ENCODE measurements at places on chromosomes 7 and 10.

GRCh38 chr10:6840201-6840691, 260.2 kb upstream of the PRKCQ start:
- no peak for DNase-seq

GRCh38 chr10:31467791-31468535, 148.9 kb downstream of the ZEB1 start:
- no peak for DNase-seq

DNA sequence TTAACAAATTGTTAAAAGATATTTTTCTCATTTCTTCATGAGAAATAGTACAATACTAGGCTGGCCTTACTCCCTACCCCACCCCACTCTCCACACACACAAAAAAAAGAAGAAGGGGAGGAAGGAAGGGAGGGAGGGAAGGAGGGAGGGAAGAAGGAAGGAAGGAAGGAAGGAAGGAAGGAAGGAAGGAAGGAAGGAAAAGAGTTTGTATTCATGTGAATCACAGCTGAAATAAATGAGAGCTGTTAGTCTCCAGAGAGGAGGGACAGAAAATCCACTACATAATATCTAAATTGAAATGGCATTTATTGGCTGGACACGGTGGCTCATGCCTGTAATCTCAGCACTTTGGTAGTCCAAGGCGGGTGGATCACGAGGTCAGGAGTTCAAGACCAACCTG, 57.8 kb downstream of the SEMA3A start:
- DNase-seq, result no peak

- no peak for DNase-seq
Measured at GRCh38 chr7:3393862-3394261, 92.8 kb downstream of the SDK1 start.

DNA sequence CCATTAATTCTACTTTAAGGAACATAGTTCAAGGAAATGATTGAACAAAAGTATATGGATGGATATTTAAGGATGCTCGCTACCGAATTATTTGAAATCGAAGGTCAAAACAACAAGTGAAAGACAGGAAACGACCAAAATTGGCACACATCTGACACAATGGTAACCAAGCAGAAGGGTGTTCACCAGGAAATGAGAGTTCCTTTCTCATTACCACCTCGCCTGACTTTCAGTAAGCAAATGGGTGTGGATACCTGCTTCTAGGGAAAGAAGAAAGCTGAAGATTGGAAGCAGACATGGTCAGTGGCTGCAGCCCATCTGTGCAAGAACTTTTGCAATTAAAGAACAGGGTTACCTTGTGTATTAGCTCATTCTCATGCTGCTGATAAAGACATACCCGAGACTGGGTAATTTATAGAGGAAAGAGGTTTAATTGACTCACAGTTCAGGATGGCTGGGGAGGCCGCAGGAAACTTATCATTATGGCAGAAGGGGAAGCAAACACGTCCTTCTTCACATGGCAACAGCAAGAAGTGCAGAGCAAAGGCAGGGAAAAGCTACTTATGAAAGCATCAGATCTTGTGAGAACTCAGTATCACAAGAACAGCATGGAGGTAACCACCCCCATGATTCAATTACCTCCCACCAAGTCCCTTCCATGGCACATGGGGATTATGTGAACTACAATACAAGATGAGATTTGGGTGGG, 6.2 kb upstream of the TMEM273 start:
- DNase-seq, result no peak

- DNase-seq, result no peak
Measured at GRCh38 chr7:68065581-68065980, 1068.9 kb downstream of the TYW1 start.

DNA sequence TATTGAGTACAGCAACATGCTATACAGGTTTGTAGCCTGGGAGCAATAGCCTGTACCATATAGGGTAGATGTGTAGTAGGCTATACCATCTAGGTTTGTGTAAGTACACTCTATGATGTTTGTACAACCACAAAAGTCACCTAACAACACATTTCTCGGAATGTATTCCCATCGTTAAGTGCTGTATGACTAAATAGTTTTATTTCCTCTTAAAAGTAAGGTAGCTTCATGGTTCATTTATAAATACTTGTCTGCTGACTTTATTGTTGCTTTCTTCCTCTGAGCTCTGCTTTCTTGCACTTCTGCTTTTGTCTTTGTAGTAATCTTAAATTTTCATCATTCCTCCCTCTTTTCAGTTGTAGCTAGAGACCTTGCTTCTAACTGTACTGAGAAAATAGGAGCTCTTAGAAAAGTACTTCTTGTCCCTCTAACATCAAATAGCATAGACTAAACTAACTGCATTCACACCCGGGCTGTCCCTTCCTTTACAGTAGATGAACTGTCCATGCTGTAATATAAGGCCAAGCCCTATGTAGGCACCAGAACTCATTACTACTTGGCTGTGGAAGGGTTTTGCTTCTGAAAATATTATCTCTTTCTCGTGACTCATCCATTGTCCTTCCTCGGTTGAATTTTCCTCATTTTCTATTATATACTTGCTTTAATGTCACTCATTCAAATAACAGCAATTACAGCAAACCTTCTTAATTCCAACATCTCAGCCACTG, 55.4 kb upstream of the FAM3C start:
- no peak for DNase-seq

GRCh38 chr7:1946025-1946772, 276.1 kb downstream of the ELFN1 start:
- DNase-seq, result no peak

- DNase-seq, result no peak
Measured at GRCh38 chr10:30577048-30577447, 52.5 kb downstream of the LYZL2 start.

GRCh38 chr7:7427363-7427762, 108.3 kb downstream of the COL28A1 start:
- DNase-seq, result no peak

GRCh38 chr10:116287906-116288501, 15.0 kb upstream of the GFRA1 start:
- peak; percentile 9 for DNase-seq

- no peak for DNase-seq
Measured at GRCh38 chr7:81449105-81449504, 320.7 kb downstream of the HGF start.

DNA sequence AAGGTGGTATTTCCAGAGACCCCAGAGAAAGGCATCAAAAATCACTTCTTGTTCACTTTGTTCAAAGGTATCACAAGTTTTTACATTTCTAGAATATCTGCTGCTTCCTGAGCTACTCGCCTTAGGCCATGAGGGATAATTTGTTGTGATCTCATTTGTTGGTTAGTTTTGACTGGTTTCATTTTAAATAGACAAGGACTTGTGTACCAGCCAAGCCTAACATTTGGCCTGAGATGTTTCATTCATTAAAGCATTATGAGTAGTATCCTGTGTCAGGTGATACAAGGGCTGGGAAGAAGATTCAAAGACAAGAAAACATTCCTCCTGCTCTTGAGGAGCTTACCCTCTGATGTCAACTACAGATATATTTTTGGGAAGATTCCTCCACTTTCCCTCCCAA, 170.3 kb upstream of the FAM171A1 start:
- no peak for DNase-seq

- peak; percentile 2 for DNase-seq
Measured at GRCh38 chr10:19111501-19112267, 63.1 kb downstream of the MALRD1 start.

DNA sequence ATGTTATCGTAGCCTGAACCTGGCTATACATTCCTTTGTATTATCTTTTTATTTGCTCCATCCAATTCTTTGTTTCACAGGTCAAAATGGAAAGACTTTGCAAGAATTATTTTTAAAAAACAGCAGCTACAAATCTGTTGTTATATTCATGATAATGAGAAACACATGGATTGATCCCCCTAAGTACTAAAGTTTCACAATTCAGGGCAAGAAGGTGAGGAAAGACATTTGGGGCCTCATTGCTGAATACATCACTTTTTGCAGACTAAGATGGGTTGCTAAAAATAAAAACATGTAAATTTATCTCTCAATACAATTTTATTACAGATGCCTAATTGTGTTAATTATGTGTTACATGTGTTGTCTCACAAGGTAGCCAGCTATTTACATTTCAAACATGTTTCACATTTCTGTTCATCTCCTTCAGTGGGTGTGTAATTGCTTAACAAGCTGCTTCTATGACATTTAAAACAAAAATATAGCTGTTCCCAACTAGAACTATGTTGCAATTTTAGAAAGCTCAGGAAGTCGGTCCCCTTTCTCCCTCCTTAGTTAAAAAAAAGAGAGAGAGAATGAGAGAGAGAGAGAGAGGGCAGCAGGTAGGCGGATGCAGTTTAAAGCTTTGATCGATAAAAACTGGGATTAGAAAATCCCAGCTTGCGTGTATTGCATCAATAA, 606.3 kb upstream of the FZD8 start:
- DNase-seq, result no peak

DNA sequence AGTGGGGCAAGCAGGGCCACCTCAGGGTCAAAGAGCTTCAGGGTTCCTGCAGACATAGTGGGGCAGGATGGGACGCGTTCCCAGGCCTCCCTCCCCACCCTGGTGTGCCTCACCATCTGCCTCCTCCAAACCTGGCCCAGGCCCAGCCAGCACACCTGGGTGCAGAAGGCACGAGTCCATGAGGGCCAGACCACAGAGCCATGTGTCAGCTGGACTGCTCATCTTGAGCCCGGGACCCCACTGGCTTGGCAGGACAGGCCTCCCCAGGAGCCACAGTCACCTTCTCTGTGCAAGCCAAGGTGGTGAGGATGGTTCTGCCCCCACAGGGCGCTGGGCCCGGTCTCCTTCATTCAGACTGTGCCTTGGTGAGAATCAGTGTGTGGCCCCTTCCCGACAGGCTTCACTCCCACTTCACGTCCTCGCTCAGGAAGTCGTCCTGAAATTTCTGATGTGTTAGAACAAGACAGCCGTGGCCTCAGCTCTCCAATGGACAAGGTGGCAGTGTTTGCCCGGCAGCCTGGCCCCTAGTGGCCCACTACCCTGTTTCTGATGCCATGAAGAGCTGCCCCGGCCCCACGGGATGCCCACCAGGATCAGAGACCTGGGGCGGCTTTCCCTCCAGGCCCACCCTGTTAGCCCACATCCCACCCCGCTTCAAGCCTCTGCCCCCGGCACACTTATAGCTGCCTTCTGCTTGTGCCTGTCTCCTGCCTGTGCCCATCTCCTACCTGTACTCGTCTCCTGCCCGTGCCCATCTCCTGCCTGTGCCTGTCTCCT, 59.6 kb upstream of the EBF3 start:
- DNase-seq, result no peak

DNA sequence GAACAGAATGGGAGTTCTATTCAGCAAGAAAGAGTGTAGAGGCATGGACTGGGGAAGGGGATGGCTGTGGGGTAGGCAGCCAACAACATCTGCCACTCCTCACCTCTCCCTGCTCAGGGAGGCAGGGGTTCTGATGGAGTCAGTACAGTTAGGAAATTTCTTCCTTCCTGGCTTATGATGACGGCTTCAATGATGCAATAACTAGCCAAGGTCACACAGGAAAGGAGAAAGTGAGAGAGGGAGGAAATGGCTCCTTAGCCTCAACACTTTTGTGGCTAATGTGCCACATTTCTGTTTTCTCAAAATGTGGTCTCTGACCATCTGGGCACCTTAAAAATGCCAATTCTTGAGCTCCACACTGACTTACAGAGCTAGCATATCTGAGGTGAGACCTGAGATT, 79.3 kb upstream of the PDZD8 start:
- no peak for DNase-seq

DNA sequence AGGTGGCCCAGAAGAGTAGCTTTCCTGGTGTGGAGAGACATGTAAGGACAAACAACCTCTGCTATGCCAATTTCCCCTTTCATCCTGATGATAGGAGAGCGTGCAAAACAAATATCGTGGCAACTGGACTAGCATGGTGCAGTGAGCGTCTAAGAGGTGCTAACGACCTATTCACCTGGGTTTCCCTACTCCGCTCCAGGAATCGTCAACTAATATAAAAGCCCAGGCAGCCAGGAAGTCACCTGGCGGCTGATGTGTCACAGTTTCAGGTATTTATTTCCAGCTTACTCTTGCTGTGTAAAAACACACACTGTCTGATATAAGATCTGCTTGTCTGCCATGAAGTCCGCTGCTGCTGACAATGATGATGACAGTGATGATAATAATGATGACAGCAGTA, 56.5 kb upstream of the EFCAB10 start:
- peak; percentile 61 for DNase-seq

DNA sequence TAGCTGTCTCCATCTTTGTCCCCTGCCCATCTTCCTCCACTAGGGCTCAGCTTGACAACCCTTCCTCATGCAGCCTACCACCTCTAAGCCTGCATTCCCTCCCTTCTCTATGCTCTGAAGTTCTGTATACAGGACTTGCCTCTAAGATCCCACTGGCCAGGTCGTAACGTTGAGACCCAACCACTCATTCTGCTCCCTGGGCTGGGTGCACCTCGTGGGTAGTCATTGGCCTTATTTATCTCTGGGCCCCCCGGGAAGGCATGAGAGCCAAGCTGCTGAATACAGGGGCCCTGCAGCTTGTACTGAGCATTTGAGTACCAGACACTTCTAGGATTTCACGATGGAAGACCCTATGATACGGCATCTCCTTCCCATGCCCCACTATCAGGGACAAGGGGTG, 31.2 kb downstream of the MYL10 start:
- no peak for DNase-seq

DNA sequence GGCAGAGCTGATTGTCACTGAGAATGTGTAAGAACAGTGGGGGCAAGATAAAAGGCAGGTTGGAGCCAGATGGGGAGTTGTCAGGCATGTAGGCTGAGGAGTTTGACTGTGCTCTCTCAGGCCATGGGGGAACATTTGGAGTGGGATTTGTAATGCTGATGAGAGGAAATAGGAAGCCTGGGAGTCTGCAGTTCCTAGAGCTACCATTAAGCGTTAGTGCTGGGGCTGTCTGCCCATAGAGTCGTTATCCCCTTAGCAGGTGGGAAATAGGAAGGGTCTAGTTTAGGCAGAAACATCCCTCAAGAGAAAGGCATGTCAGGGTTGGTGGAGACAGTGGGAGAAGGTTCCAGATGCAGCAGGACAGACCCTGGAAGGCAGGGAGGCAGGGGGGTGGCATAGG, 75.5 kb downstream of the RPS24 start:
- no peak for DNase-seq

GRCh38 chr10:51139176-51139575, 64.9 kb downstream of the PRKG1 start:
- no peak for DNase-seq

GRCh38 chr10:22719406-22720042, 5.1 kb upstream of the PIP4K2A start:
- no peak for DNase-seq

DNA sequence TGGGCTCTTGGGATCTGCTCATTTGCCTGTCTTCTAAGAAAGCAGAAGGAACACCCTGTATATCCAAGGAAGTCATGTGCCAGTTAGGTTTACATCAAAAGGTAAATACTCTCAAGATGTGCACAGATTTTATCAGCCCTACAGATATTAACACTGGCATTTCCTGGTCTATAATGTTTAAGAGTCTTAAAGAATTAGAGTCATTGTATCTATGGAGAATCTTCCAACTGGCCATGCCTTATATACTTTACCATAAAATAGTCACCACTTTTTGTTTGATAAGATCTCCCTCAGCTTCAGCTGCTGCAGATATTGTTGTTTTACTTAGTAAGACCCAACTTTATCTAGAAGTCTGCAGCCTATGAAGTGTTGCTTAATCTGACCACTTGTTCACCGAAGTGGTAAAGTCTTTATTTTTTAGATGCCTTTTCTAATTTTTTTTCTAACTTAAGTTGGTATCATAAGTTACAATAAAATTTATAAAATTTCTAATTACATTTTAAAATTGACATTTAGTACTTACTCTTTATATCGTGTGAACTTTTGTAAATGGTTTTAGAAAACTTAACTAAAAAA, 58.5 kb downstream of the CPED1 start:
- no peak for DNase-seq
